Testis (tissue), 5 donors: ENCODE measurements at places on chromosomes 3 and 15. TPM values are rescaled to one million over a fixed set of nuclear protein-coding genes. Genes with fewer than 3 reads are reported as not detected.

DNA sequence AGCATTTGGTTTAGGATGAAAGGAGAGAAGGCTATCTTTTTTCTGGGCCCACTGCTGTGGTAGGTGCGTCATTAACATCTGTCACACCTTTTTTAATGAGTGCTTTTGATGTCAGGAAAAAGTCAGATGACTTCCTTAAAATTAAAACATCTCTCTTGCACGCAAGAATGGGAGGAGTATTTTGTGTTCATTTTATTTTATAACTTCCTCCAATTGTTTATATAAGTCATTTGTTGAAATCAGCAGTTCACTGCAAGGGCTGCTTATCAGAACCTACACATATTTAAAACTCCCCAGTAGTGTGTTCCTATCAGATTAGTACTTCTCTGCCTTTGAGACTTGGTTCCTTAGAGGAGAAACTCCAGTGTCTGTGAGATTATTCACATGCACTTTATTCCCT lies 143.8 kb downstream of the NEO1 start:
- no peak for DNase-seq

GRCh38 chr3:66644549-66644948 lies 143.7 kb upstream of the LRIG1 start:
- no peak for DNase-seq

GRCh38 chr3:97979610-97980009 lies 7.4 kb upstream of the RIOX2 start:
- no peak for DNase-seq

DNA sequence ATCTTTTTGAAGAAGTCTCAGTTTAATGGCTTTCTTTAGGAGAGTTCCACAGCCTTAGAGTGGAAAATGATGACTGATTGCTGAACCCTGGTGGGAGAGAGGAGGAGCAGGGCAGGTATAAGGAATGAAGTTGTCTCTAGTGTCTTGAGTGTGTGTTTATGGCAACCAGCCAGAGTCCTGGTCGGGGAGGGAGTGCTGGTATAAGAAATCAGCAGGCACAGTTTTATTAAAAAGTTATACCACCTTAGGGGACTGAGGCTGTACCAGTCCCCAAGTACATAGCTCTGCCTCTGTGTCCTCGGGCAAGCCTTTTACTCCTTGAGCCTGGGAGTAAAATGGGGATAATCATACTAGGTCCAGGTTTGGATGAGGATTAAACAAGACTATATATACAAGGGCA lies 29.8 kb downstream of the SLC22A14 start:
- DNase-seq = no peak

DNA sequence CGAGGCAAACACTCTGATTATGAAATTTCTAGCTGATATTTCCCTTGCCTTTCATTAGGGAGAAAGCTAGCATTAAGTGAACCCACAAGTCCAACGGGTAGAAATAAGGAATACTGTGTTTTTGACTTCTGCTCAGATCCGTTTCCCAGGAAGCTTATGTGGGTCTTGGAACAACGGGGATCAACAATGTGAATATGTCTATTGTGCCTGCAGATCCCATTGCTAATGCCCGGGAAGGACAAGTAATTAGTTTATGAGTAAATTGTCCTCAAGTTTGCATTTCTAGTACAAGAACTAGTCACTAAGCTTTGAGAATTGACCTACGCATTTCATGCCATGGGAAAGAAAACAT lies 236.4 kb downstream of the UACA start:
- DNase-seq = no peak

GRCh38 chr3:127263586-127264231 lies 24.1 kb downstream of the PRR20G start:
- DNase-seq = no peak

- no peak for DNase-seq
Observed at GRCh38 chr15:62495670-62496614, 330.9 kb upstream of the C2CD4B start.

GRCh38 chr15:76860201-76860600 lies 44.9 kb downstream of the SCAPER start:
- DNase-seq = no peak

GRCh38 chr3:126024049-126024854 lies 55.3 kb downstream of the ROPN1B start:
- DNase-seq = no peak

DNA sequence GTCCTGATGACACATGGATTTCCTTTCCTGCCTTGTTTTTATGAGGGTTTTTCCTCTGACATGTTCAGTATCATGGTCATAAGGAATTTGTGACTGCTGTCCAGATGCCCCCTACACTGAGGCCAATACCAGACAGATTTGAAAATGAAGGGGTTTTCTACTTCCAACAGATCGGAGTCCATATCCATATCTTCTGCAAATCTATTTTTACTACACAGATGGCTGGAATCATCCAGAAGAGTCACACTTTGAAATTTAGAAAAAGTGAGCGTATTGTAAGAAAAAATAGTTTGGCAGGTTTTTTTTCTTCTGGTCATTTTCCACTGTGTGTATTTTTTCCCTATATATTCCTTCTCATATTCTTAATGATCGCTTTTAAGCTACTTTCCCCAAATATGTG lies 197.5 kb upstream of the LRRC3B start:
- no peak for DNase-seq

GRCh38 chr3:49415931-49416601 lies 3.8 kb downstream of the TCTA start:
- no peak for DNase-seq

DNA sequence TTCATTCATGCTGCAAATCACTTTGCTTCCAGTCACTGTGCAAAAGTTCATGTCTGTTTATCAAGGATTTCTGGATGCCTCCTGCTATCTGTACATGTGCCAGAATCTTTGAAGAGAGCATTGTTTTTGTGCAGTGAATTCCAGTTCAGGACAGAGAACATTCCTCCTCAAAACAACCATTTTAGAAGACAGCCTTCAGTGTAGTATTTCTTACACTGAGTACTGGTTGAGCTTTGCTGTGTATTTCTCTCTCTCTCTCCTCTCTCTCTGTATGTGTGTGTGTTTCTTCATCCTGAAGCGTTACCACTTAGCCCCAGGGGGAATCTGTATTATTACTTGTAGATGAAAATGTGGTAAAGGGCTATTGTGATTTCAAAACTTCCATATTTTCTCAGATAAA lies 123.8 kb upstream of the CHL1 start:
- DNase-seq = peak; percentile 22

DNA sequence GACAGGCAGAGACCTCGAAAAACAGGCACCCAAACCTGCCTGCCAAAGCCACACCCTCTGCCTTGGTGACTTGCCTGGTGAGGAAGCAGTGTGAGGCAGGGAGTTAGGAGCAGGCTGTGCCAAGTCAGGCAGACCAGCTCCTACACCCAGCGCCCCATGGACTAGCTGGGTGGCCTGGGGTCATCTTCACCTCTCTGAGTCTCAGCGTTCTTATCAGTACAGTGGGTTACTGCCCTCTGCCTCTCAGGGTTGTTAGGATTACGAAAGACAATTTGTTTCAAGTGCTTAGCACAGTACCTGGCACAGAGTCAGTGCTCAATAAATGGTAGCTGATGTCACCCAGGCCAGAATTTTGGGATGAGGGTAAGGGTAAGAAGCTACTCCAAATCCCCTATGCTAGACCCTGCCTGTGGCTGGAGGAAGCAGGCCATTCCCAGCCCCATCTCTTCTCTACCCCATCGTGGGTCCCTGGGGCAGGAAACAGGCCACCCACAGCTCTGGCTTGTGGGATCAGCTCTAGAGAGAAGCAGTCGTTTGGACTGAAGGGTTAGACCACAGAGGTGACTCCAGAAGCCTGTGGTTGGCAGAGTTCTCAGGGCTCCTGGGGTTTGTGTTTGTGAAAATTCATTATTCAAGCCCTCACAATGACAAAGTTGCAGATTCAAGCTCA lies 10.1 kb downstream of the SLC51B start:
- DNase-seq = peak; percentile 60

DNA sequence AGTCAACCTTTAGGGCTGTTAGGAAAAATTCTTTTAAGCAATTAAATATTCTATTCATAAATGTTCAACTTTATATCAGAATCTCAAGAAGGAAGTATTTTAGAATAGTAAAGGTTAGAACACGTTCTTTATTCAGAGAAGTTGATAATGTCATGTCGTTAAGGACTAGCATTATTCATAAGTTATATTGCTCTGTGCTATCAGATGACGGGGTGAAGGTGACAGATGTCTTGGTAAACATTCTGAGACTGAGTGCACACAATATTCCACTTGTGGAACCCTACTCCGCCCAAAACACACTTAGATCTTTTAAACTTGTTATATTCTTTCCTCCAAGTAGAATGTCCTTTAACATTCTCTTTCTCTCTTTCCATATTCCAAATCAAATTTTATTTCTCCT lies 7.9 kb downstream of the AP4E1 start:
- no peak for DNase-seq

DNA sequence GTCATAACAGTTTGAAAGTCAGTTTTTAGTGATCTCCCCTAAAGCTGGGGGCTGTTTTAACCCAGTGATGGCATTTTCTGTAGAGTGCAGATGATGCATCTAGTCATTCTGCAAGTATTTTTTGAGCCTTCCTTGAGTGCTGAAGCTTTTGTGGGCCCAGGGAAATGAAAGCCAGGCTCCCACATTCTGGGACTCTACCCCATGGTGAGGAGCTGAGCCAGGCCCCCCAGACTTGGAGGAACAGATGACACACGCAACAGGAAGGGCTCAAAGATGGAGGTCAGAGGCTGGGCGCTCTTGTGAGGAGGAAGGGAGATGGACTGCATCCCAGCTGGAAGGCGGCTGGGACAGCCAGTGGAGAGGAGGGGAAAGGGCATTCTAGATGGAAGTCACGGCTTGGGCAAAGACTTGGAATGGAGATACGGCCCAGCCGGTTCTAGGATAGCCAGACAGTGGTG lies 40.8 kb downstream of the MRAS start:
- no peak for DNase-seq

- DNase-seq = no peak
Observed at GRCh38 chr3:175679568-175679967, 820.4 kb downstream of the NAALADL2 start.

GRCh38 chr3:10248184-10248983 lies at the start of gene TATDN2:
TATDN2 (plus strand) TSS chr3:10248459; CDS start chr3:10249201, 742 bp downstream.
- peak; percentile 98 for DNase-seq

- peak; percentile 6 for DNase-seq
Observed at GRCh38 chr15:68407886-68408881, 23.8 kb downstream of the ITGA11 start.

DNA sequence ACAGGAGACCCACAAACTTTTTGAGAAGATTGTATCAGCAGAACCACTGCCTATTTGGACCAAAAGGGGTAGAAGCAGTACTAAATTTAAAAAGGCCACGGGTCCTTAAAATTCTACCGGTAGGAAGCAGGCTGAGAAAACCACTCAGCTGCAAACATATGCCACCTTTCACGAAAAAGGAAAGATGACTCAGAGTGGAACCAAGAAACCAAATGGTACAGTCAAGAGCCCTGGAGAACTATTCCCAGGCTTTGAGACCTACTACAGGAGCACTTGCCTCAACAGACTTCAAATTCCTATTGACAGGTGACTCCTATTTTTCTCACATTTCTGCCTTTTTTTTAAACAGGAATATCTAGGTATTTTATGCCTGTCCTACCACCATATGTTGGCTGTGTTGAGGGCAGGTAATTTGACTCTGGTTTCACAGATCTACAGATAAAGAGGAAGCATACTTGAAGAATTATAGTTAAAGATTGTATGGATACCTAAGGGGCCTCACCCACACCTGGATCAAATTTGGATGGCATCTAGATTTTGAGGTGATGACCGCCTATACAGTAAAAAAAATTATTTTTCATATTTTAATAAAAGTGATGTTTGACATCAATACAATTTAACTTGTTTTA lies 10.1 kb downstream of the GOLIM4 start:
- no peak for DNase-seq

DNA sequence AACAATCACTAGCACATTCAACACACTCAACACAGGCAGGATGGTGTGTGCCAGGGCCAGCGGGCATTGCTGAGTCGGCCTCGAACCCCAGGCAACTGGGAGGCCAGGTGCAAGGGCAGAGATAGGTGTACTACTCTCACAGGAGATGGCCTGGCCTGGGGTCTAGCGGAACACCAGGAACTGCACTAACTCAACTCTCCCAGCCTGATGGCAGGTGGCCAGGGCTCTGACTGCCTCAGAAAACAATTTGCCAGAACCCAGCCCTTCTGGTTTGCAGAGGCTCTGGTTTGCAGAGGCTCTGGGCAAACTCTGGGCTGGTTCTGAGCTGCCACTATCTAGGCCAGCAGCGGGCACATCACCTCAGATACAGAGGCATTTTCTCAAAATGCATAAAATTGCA lies 229.2 kb upstream of the CHRNA7 start:
- peak; percentile 30 for DNase-seq

GRCh38 chr3:99925584-99926230 lies 108.0 kb downstream of the CMSS1 start:
- DNase-seq = peak; percentile 64

DNA sequence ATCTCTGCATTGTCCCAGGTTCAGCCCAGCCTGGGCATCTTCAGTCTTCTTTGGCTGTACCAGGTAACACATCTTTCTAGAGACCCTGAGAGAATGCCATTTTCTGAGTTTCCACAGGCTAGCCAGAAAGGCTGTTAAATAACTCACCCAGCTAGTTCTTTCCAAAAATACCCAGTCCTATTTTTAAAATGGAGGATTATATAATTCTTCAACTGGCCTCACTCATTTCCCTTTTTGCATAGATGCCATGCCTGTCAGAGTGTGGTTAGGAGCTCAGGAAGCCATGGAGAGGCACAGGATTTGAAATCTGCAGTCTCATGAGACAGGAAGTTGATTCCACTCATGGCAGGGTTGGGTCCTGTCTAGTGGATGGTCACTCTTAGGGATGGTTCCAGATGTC lies 39.8 kb downstream of the CEMIP start:
- no peak for DNase-seq

DNA sequence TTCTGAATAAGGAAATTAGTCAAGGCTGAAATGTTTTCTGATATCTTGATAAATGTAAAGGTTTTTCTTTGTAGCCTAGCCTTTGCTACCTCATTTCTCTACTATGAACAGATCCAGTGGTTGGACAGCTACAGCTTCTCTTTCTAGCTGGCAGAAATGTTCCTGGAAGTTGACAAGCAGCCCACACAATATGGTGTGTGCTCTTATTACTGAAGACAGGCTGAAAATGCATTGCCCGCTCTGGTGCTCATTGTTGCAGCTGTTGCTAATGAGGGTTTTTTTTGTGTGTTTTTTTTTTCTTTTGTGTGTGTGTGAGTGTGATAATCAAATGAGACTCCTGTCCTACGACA lies 844.3 kb upstream of the SEMA6D start:
- DNase-seq = no peak

POU1F1 gene
- polyA plus RNA-seq = not detected

SLC6A11 gene
- 2.0 TPM for polyA plus RNA-seq

PRR20G gene
- polyA plus RNA-seq = 10.5 TPM

NR1I2 gene
- polyA plus RNA-seq = 0.57 TPM

ZNF860 gene
- 1.5 TPM for polyA plus RNA-seq

ATR gene
- polyA plus RNA-seq = 21.8 TPM

C3orf49 gene
- 0.66 TPM for polyA plus RNA-seq

TRH gene
- polyA plus RNA-seq = 1.8 TPM

ANKRD34C gene
- polyA plus RNA-seq = 0.12 TPM

SLCO3A1 gene
- 144 TPM for polyA plus RNA-seq

GPR149 gene
- 0.61 TPM for polyA plus RNA-seq

RARB gene
- polyA plus RNA-seq = 1.5 TPM

RYR3 gene
- 4.4 TPM for polyA plus RNA-seq

EXOG gene
- polyA plus RNA-seq = 14.8 TPM

FGF7 gene
- polyA plus RNA-seq = 1.6 TPM

AADACL2 gene
- 0.36 TPM for polyA plus RNA-seq

MYO5C gene
- 9.3 TPM for polyA plus RNA-seq
